ENCODE measurements at places on chromosomes 4 and X.

DNA sequence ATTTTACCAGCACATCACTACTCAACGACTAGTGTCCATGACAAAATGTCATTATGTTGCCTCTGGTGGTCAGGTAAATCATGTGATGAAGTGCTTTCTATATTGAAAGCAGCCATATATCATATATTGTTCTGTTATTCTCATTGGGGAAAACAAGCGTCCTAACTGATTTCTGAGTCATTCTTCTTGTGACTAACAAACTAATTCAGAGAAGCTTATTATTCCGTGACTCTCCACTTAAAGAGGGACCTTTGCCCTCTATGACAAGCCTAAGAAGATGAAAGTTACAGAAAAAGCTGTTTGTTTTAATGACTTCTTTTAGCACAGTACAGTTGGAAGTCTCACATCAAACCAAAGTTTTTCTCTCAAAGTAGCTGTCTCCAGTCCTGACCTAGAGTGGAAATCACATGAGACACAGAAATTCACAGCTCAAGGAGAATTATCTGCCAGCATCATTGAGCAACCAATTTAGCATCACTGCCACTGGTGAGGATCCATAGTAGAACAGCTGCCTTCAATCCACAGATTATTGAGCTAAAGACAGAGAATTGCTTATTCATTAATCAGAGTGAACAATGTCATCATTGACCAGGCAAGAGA, 36.4 kb downstream of the ASB9 start:
- DNase-seq = peak; percentile 0

GRCh38 chrX:2371026-2371711, 129.6 kb downstream of the DHRSX start:
- DNase-seq = peak; percentile 28

DNA sequence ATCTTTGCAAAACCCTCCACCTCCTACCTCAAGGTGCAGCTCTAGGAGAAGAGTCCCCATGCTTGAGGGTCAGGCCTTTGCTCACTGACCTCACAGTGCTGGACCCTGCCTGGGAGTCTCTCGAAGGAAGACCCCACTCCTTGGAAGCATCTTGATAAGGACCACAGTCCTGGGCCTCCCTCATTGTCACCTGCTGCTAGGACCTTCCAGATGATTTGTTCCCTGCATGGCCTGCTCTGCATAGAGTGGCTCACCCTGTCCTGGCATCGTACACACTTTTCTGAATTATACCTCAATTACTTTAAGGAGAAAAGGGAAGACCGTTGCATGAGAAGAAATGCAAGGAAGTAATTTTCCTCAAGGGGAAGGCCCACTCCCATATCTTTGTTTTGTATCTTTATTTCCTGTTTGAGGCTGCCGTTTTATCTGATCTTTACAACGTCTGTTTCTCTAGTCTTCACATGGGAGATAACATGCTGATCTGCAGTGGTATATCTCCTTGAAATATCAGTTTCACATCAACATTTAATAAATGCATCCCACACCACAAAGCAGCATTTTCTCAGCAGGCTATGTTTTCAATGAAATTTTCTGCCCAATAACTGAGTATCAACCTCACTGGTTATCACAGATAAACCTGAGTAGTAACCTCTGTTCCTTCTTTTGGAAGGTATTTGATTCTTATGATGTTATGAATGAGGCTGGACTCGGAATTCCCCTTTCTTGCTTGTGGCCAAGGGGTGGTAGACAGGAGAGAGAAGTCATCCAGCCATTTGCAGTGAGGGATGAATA, 15.0 kb upstream of the AKAP17A start:
- no peak for DNase-seq

GRCh38 chrX:153526801-153527200, 9.4 kb downstream of the ATP2B3 start:
- no peak for DNase-seq

DNA sequence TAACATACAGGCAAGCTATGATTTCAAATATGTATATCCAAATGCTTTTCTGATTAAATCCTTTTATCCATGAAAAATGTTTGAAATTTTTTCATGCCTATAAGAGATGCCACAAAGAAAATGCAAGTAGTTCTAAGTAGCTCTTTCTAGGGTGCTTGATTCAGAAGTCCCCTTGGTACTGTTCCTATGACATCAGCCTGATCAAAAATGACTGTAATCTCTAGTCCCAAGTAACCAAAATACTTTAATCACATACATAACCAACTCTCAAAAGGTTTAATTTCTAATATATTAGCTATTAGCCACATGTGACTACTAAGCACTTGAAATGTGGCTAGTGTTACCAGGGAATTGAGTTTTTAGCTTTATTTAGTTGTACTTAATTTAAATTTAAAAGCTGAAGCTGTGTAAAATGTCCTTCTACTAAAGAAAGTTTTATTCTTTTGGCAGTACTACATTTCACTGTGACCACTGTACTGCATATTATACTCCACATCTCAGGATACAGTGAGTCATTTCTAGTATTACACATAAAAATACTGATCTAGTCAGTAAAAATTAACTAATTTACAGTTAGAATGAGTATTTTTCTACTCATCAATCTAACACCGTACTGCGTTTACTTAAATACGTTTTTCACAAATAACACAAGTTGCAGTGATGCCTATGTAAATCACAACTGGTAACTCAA, 33.9 kb downstream of the FBXW7 start:
- DNase-seq = no peak

DNA sequence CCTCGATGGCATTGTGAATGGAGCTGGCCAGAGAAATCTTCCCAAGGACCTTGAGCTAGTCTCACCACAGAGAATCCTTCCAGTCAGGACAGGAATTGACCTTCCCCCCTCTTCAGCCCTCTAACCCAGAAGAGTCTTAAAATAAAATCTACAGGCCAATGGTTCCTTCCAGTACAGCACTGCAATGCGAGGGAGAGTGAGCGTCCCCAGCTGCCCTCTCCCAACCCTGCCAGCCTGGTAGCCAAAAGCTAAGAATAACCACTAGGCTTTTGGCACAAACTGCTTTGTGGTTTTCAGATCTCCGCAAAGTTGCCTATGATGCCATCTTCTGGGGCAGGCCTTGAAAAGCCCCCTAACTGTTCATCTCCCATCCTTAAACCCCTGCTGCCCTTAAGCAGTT, 175.1 kb downstream of the AR start:
- DNase-seq = no peak

DNA sequence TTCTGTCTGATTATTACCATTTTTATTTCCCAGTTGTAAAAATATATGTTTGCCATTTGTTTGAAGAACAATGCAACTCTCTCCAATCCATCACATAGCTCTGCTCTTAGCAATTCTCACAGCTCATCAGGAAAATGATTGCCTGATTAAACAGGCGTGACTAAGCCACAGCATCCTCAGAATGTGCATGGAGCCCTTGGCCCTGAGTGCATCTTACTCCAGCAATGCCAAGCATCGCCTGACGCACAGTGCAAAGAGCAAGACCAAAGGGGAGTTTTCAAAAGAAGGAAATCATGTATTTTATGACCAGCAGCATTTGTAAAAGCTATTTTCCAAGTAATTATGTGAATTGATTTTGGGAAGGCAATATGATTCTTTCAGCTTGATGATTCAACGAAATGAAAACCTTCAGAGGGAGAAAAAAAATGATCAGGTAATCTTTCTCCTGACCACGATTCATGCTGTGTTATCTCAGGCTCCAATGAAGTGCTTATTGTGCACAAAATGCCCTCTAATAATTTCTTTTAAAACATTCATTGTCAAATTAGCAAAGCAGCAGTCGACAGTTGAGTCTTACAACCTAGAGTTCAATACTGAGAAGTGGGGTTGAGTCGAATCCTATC, 138.0 kb upstream of the FAM9B start:
- DNase-seq = peak; percentile 60

DNA sequence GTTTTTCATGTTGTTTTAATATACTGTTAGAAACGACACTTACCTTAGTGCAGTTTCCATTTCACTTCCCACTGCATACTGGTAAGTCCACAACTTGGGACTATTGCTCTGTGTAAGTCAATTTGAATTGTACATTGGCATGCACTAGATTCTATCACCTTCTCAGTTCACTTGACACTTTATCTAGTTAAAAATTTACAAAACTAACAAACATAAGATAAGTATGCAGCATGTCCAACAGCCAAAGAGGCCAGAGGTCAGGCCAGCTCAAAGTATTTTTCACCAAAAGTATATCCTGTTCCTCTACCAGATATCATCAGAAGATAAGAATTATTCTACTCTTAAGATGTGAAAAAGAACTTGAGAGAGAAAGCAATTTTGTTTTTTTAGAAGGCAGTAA, 75.9 kb downstream of the QRFPR start:
- no peak for DNase-seq

DNA sequence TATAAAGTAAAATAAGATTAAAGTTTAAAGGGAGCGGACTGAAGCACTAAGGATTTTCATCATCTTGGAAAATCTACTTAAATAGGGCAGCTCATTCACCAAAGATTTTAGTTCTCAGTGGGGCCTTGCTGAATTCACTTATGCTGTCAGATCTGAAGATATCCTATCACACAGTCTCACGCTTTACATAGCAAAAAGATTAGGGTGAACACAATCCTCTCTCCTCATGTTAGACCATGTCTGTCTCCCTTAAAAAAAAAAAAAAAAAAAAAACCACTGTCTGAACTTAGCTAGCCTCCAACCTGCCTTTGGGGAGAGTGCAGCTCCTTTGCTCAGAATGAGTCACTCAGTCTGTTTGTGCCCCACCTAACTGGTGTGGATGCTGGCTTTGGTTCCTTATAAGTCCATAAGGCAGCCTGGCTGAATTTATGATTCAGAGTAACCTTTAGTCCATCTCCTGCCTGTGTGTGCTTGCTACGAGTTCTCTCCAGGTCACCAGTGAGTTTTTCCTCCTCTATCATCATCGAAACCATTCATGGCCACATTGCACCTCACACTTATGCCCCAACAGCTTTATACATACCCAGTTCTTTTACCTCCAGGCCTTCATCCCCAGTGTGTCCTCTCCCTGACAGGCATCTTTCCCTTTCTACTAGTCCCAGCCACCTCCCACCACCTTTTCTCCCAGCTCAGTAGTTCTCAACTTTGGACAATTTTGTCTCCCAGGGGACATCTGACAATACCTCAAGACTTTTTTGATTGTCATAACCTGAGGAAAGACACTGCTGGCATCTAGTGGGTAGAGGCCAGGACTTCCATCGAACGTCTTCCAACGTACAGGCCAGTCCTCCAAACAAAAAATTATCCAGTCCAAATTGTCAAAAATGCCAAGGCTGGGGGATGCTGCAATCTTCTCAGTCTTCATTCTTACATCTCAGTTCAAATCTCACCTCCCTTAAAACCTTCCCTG, 220.7 kb upstream of the EMCN start:
- peak; percentile 97 for DNase-seq

GRCh38 chrX:121456315-121456714, 408.9 kb downstream of the GLUD2 start:
- DNase-seq = no peak
